ENCODE measurements at places on chromosomes 2 and 18. TPM values are rescaled to one million over a fixed set of nuclear protein-coding genes. Genes with fewer than 3 reads are reported as not detected.

Gene PRKAG3
- total RNA-seq: under 0.01 TPM

Gene NPAS2
- total RNA-seq: 8.7 TPM

- peak overlapping the region; percentile 5 for H3K4me3 ChIP-seq
- H3K4me1 ChIP-seq: peaks cover 9% of the 10 kb centered on the region
- no peaks in the 10 kb centered on the region for H3K36me3 ChIP-seq
- no peak for DNase-seq
Observed at GRCh38 chr2:219727771-219728429, 100.5 kb downstream of the SLC4A3 start.

DNA sequence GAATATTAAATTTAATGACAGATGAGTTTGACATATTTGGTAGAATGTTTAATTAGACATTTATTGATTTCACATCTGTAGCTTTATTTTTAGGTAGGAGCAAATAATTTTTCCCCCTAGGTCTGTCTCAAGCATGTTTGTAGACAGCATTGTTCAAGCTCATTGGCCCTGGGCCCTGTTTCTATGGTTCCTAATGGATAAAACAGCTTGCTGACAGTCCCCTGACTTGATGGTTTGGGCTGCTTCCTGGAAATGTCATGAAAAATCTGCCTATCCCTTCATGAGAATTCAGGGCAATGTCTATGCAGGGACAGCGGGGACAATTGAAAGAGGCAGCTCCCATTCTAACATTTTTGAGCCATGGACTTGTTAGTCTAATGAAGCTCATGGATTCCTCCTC lies 14.6 kb upstream of the MEP1B start:
- H3K27me3 ChIP-seq: no peaks in the 10 kb centered on the region
- no peaks in the 10 kb centered on the region for H3K4me1 ChIP-seq
- no peak overlapping the region for H3K4me3 ChIP-seq
- no peak for DNase-seq
- H3K27ac ChIP-seq: no peak overlapping the region

Gene BOK
- total RNA-seq: 41.3 TPM

GRCh38 chr2:33129263-33130053 lies 182.7 kb downstream of the LTBP1 start:
- H3K36me3 ChIP-seq: no peaks in the 10 kb centered on the region
- DNase-seq: no peak
- H3K27ac ChIP-seq: peak overlapping the region; percentile 71
- H3K4me3 ChIP-seq: no peak overlapping the region

Gene TMEM200C
- under 0.01 TPM for total RNA-seq

GRCh38 chr2:129035992-129036391 lies 717.3 kb upstream of the HS6ST1 start:
- no peak overlapping the region for H3K4me3 ChIP-seq
- no peaks in the 10 kb centered on the region for H3K27me3 ChIP-seq
- no peak overlapping the region for H3K27ac ChIP-seq
- DNase-seq: no peak
